A673 (cell line): ENCODE measurements at places on chromosomes 12 and 14.

DNA sequence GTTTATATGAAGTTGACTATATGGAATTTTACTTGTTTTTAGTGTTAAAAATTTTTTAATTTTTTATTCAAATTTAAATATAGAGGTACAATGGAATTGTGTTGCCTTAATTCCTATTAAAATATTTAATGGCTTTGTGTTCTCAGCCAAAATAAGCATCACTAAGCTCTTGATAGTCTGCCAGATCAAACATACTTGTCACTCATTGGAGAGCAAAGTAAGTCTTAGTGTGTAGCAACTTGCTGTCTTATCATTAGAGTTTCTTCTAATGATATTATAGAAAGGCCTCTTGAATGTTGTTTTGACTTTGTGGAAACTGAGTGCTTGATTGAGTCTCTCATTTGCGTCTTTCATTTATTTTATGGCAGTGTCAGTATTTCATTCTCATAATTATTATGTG, 10.7 kb downstream of the SFSWAP start:
- no peaks in the 10 kb centered on the region for H3K27me3 ChIP-seq
- no peak overlapping the region for H3K4me3 ChIP-seq
- no peak for DNase-seq
- H3K36me3 ChIP-seq: peaks cover 80% of the 10 kb centered on the region
- H3K4me1 ChIP-seq: no peaks in the 10 kb centered on the region

- H3K27ac ChIP-seq: no peak overlapping the region
- no peak for DNase-seq
- no peaks in the 10 kb centered on the region for H3K36me3 ChIP-seq
- H3K4me3 ChIP-seq: no peak overlapping the region
- no peaks in the 10 kb centered on the region for H3K4me1 ChIP-seq
- H3K27me3 ChIP-seq: peaks cover 19% of the 10 kb centered on the region
These were observed 336.3 kb downstream of the TMEM121 start for GRCh38 chr14:105862581-105863239.

- no peaks in the 10 kb centered on the region for H3K4me1 ChIP-seq
- no peak for DNase-seq
- peaks cover 9% of the 10 kb centered on the region for H3K27me3 ChIP-seq
- no peak overlapping the region for H3K27ac ChIP-seq
These were observed 307.8 kb upstream of the PRKD1 start for GRCh38 chr14:30235485-30235884.

GRCh38 chr14:72560331-72560730, 333.6 kb downstream of the DPF3 start:
- no peak overlapping the region for H3K27ac ChIP-seq
- no peaks in the 10 kb centered on the region for H3K36me3 ChIP-seq
- no peak for DNase-seq
